ENCODE measurements at places on chromosomes 4 and X.
A peak's percentile ranks its signal among the peaks of the same experiment; 100 is the strongest.

DNA sequence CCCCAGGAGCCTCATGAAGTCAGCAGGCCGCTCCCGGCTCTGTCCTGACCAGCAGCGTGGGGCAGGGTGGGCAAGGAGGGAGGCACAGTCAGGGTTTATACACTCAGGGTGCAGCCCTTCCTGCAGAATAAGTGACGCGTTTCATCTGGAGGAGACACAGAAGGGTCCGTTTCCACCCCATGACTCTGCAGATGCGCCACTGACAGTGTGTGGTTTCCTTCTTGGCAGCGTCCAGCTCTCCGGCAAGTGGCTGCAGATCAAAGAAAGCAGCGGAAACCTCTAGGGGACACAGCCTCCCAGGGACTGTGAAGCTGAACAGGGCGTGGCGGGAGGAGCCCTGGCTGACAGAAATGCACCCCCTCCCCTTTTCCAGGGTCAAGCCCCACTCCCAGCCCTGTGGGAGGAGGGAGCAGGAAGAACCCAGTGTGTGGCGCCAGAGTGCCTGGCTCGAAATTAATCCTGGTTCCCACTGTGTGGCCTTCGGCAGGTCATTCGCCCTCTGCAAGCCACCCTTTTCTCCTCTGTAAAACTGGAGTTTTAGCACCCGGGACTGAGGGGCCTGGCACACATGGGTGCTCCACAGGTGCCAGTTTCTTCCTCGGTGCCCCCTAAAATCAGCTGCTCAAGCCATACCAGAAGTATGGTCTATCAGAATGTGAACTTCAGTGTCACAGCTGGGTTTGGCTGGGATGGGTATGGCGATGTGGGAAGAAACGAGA is 17.3 kb upstream of the TBC1D14 start:
- DNase-seq, result peak; percentile 88

- DNase-seq, result no peak
These were observed 68.0 kb upstream of the ZNF157 start for GRCh38 chrX:47302396-47302795.

DNA sequence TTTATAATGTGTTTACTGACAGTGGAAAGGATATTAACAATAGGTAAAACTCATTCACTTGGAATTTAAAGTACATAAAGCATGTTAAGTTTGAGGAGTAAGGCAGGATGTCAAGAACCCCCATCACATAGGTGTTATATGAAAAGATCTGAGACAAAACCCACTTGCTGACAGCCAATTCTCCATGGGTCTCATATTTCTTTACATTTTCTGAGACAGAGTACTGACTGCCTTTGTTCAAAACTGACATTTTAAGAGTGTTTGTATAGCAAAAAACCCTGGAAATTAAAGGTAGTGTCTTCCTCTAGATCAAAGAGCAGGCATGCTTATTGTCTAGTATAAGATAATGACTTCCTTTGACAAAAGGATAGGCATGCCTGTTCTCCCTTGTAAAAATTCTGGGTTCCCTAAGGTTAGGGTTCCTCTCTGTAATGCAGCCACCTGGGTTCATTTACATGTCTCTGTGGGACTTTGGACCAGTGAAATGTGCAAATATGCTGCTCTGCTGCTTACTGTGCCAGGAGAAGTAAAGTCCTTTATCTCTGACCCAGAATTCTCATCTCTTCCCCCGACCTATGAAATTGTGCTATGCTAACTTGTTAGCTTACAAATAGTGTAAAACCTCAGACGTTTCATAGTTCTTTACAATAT is 123.6 kb downstream of the PCDH18 start:
- DNase-seq, result no peak

GRCh38 chrX:125977851-125978250 is 188.2 kb downstream of the DCAF12L2 start:
- no peak for DNase-seq

- peak; percentile 61 for DNase-seq
These were observed 29.8 kb downstream of the ACOX3 start for GRCh38 chr4:8410641-8411271.

- no peak for DNase-seq
These were observed 2.6 kb upstream of the GIMD1 start for GRCh38 chr4:106371161-106371560.

DNA sequence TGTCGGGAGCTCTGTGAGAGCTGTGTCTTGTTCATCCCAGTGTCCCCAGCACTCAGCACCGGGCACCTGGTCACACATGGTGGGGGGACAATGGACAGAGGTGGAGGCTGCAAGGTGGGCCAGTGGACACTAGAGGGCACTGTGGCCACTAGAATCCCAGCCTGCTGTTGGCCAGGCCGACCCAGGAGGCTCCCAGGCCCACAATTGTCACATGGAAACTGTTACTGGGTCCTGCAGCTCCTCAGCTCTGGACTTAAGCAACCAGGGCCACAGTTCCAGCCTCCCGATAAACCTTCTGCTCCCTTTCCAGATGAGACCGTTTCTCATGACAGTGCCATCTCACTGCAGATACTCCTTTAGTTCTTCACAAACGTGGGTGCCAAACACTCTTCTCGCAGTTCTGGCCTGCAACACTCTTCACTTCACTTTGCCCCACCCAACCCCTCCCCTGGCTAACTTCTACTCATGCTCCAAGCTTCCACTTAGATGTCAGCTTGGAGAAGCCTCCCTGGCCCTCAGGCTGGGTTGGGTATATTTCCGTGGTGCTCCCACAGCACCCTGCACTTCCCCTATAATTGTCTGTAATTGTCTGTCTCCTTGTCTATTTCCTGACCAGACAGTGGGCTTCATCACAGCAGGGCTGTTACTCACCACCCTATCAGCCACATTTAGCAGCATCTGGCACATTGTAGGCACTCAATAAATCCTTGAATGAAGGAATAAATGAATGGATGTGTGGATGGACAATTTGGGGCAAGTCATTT is 3.5 kb upstream of the IQSEC2 start:
- no peak for DNase-seq

- no peak for DNase-seq
These were observed 13.9 kb downstream of the WDR1 start for GRCh38 chr4:10102474-10103332.

DNA sequence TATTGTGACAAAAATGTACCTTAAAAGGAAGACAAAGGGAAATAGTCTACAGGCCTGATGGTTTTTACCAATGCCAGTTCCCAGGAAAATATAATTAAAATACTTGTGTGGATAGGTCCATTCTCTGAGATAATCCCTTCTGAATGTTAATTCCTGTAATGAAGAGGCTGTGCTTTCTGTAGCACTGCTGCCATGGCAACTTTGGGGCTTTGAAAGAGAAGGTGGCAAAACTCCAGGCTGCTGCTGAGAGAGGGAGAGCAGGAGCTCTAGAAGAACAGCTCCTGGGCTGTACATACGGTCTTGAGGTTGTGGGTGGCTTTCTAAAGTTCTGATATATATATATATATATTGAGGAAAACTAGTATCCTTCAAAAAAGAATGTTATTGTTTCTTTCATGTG is 125.4 kb downstream of the PDLIM5 start:
- DNase-seq, result no peak

GRCh38 chrX:9888953-9889470 is 78.1 kb upstream of the CLDN34 start:
- no peak for DNase-seq

- DNase-seq, result no peak
These were observed 7.2 kb downstream of the ZNF185 start for GRCh38 chrX:152905081-152905420.

DNA sequence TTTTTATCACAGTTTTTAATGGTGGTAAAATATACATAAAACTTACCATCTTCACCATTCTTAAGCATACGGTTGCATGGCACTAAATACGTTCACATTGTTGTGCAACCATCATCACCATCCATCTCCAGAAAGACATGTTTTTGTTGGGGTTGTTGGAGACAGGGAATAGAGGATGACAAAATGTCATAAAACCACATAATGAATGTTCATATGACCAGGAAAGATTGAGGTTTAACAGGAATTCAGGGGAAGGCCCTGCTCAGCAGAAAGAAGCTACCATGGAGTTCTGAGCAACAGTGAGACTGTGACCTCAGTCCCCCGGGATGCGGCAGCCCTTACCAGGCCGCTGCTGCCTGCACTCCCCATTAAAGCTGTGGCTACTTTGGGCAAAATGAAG is 63.9 kb upstream of the TRIM2 start:
- no peak for DNase-seq

GRCh38 chrX:132022198-132022966 is 720 bp upstream of the STK26 start:
- DNase-seq, result peak; percentile 39

DNA sequence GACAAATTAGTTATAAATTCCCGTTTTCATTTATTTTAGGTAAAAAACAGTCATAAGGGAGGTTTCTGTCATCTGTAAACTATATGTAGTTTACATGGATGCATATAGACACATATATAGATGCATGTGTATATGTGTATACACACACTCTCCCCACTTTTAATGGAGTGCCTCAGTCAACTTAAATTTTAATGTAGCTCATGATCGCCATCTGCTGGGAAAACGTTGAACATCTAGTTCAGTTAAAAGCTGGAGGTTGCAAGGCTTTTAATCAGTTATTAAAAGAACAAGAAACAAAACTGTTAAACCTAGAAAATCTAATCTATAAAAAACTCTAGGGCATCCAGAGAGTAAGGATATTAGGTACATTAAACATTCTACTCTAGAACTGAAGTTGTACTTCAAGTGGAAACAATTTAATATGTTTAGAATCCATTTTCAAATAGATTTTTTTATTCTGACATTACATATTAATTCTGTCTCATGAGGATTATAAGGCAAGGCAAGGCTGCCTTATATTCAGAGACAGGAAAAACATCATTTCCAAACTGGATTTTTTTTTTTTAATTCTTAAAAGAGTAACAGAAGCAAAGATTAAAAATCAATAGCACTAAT is 122.6 kb downstream of the SHISA3 start:
- peak; percentile 73 for DNase-seq

DNA sequence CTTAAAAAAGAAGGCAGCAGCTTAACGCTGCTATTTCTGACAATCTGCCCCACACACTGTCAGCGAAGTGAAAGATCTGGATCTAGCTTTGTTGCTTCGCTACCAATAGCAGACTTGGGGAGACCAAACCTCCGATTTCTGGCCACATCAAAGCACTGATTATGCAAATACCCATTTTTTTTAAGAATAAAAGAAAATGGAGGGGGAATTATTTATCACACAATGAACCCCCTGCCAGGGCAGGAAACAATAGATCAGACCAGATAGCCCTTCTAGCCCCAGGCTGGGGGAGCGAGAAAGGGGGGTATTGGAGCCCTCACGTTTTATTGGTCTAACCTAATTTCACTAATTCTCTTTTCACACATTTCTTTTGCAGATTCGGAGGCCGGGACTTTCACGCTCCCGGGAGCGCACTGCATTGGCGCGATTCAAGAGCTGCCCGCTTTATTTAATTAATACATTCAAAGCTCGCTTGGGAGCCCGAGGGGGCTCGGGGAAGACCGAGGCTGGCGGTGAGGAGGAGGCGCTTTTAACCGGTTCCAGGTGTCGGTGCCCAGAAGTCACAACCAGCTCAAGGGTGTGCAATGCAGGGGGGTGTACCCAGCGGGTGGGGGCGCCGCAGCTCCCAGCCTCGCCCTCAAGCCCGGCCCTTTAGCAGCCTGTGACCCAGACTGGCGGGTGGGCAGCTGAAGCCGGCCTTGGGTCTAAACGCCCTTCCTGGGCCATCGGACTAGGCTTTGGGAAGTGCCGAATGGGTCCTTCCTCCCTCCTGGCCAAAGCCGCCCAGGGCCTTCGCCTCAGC is 5.5 kb downstream of the NEUROG2 start:
- no peak for DNase-seq

- DNase-seq, result no peak
These were observed 113.2 kb upstream of the GIMD1 start for GRCh38 chr4:106481801-106482200.

- DNase-seq, result no peak
These were observed 33.9 kb downstream of the SEC24D start for GRCh38 chr4:118801895-118802575.

DNA sequence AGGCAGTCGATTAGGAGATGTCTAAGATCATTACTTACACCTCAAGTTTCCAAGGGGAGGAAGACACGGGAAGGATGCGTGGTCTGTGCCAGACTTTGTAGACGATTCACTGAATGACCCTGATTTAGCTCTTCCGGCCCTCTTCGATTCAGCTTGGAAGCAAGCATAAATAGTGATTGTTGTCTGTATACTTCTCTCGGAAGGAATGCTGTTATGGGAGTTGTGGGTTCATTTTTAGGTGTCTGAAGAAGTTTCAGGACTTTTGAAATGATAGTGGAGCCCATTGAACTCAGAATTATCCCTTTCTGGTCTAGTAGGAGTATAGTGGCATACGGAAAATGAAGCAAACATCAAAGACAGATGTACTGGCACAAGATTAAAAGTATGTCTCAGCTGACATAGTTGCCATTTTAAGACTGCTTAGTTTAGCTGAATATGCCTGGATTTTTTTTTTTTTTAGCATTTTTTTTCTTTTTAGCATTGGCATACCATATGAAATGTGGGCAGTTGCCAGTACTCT is 1.0 kb upstream of the ANKRD17 start:
- peak; percentile 51 for DNase-seq

GRCh38 chr4:105547769-105548168 is 4.7 kb upstream of the ARHGEF38 start:
- DNase-seq, result no peak

DNA sequence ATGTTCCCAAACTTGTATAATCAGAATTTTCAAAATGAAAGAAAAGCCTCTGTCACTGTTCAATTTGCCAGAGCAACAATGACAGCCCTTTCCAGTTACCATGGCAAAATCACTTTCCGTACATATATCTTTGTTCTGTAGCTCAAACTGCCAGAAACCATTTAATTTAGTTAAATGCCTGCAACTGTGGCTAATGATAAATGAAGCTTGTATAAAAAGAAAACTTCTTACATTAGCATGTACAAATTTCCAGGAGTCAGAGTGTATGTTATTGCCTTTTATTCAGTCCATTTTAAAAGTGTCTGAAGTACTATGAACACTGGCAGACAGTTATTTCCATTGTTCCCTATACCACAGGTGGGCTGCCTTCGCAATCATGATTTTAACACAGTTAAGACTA is 30.3 kb downstream of the ARAP2 start:
- no peak for DNase-seq

- DNase-seq, result no peak
These were observed 91.8 kb downstream of the PDE5A start for GRCh38 chr4:119536572-119537528.

- DNase-seq, result peak; percentile 46
These were observed 105.1 kb upstream of the NAP1L5 start for GRCh38 chr4:88802585-88803286.

- peak; percentile 95 for DNase-seq
These were observed 14.8 kb downstream of the PDK3 start for GRCh38 chrX:24479924-24480323.

- no peak for DNase-seq
These were observed 34.4 kb upstream of the RTL3 start for GRCh38 chrX:78693536-78693935.

DNA sequence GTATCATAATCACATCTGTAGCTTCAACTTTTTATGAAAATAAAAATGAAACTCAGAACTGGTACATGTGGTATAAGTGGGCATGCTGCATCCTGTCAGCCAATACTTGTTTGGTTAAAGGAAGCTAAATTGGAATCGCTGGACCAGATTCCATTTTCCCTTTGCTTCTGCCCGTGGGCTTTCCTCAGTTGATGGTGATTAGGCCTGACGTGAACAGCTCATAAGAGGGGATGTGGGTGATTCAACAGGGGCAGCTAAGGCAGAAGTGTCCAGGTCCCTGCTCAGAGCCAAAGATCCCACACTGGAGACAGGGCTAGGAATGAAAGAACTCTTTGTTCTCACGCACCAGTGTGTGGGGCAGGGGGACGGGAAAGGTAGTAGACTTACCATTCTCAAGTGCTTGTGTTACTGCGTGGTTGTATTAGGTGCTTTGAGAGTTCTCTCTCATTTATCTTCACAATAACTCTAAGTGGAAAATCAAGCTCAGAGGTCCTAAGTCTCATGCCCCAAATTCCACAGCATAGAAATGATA is 63.2 kb upstream of the GUCY1A1 start:
- peak; percentile 43 for DNase-seq
